ENCODE measurements at places on chromosomes 4 and X.

- no peak for DNase-seq
Observed at GRCh38 chr4:139540161-139540560, 15.9 kb downstream of the SETD7 start.

- no peak for DNase-seq
Observed at GRCh38 chr4:133058701-133059100, 90.4 kb upstream of the PCDH10 start.

DNA sequence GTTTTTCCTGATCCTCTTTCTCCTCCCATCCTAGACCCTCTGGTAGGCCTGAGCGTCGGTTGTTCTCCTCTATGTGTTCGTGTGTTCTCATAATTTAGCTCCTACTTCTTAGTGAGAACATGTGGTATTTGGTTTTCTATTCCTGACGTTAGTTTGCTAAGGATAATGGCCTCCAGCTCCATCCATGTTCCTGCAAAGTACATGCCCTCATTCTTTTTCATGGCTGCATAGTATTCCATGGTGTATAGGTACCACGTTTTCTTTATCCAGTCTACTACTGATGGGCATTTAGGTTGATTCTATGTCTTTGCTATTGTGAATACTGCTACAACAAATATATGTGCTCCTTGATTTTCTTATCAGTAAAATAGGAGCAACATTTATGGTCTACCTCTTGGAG, 146.8 kb upstream of the PTCHD1 start:
- no peak for DNase-seq

- no peak for DNase-seq
Observed at GRCh38 chrX:20596856-20597255, 330.1 kb upstream of the RPS6KA3 start.

DNA sequence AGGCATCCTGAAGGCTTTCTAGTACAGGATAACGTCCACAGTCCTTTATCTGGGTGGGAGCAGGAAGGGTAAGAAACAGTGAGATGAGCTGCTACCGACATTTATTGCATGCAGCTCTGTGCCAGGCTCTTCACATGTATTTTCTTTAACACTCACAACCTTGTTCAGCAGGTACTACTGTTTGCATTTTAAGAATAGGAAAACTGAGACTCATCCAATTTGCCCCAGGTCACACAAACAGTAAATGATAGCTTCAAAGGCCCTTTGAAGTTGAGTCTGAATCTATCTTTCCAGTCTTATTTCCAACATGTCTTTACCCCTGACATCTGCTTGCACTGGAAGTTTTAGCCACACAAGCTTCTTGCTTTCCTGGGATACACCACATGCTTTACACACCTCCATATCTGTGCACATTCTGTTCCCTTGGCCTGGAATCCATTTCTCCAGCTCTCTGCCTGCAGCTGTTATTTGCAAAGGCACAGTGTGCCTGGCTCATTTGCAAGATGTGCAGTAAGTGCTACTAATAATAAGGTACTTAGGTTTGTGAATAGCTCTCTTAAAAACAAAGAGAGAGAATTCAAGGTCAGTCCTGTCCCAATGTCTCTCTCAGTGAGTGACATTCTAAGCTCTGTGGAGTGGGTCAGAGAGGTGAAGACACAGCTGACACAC, 61.2 kb downstream of the METTL14 start:
- DNase-seq: no peak

- no peak for DNase-seq
Observed at GRCh38 chr4:151114986-151115385, 15.6 kb downstream of the RPS3A start.

GRCh38 chrX:123263747-123264146, 79.7 kb downstream of the GRIA3 start:
- no peak for DNase-seq

GRCh38 chrX:71911731-71912050, 1.0 kb downstream of the NHSL2 start:
- no peak for DNase-seq

- no peak for DNase-seq
Observed at GRCh38 chr4:13611283-13611842, 16.2 kb downstream of the BOD1L1 start.

DNA sequence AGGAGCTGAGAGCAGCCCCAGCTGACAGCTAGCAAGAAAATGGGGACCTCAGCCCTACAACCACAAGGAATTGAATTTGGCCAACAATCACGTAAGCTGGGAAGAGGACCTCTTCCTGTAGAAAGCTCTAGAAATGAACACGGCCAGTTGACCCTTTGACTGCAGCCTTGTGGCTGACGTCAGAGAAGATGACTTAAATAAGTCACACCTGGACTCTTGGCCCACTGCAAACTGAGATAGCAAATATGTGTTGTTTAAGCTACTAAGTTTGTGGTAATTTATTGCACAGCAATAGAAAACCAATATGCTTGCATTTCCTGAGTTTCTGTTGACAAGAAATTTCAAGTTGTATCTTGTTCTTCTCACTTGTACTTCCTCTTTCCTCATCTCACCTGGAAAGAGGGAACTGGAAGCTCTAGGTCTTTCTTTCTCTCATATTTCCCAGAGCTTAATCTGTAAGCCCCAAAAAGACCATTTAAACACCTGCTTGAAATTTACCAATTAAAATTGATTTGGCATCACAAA, 18.8 kb downstream of the PRKG2 start:
- no peak for DNase-seq

- no peak for DNase-seq
Observed at GRCh38 chr4:75745721-75746199, 21.4 kb downstream of the USO1 start.

DNA sequence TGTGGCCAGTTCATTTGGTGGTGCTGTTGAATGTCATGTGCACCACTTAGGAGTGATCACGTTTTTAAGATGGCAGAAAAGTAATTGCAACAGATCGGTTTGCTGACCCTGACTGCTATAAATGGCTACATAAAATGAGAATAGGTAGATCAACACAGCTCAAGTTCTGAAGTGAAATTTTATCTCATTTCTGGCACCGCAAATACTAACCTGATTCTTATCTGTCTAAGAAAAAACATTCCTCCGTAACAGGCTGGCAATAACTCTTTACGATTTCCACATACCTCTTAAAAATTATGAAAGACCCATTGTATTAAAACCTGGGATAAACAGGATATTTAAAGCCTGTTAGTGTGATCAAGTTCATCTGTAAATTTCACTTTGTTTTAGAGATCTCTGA, 387.5 kb downstream of the PDGFC start:
- no peak for DNase-seq

GRCh38 chr4:145295122-145295521, 114.7 kb upstream of the OTUD4 start:
- no peak for DNase-seq

- no peak for DNase-seq
Observed at GRCh38 chr4:152508818-152509217, 27.1 kb downstream of the FBXW7 start.

GRCh38 chr4:155805016-155805415, 46.2 kb downstream of the GUCY1B1 start:
- DNase-seq: no peak

GRCh38 chr4:168383510-168383909, 65.0 kb upstream of the DDX60 start:
- DNase-seq: no peak

- no peak for DNase-seq
Observed at GRCh38 chrX:36961590-36961989, 46.6 kb upstream of the FAM47C start.

DNA sequence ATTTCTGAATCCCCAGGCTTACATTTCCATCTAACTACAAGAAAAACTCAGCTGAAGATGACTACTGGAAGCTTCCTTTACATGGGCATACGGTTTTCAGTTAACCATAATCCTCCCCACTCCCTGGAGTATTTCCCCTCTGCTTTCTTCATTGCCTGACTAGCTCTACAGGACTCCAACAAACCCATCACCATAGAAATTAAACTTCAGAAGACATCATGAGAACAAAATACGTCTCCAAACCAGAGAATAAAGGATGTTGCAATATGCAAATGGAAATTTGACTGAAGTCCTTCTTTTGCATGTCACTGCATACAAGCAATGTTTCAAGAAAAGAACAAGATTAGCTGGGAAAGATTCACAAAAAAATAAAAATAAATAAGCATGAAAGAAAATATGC, 170.2 kb upstream of the PCDH18 start:
- no peak for DNase-seq

- no peak for DNase-seq
Observed at GRCh38 chr4:81378386-81378785, 93.3 kb downstream of the RASGEF1B start.

GRCh38 chr4:27662426-27662825, 801.8 kb downstream of the STIM2 start:
- no peak for DNase-seq

GRCh38 chr4:79949178-79949577, 123.9 kb downstream of the ANTXR2 start:
- DNase-seq: peak; percentile 66

All from SK-N-DZ (cell line).